Transverse colon (tissue), 4 donors: ENCODE measurements at places on chromosomes 16 and 17. TPM values are rescaled to one million over a fixed set of nuclear protein-coding genes. Genes with fewer than 3 reads are reported as not detected.

TNK1 gene
- total RNA-seq = 61.7 TPM

KRT27 gene
- not detected for total RNA-seq

KRT39 gene
- not detected for total RNA-seq

C17orf100 gene
- total RNA-seq = 1.4 TPM
